Iris pigment epithelial cell (primary cell): ENCODE measurements at places on chromosomes 12 and 14.

GRCh38 chr14:38103542-38104225, 104.0 kb upstream of the SSTR1 start:
- no peak for DNase-seq

DNA sequence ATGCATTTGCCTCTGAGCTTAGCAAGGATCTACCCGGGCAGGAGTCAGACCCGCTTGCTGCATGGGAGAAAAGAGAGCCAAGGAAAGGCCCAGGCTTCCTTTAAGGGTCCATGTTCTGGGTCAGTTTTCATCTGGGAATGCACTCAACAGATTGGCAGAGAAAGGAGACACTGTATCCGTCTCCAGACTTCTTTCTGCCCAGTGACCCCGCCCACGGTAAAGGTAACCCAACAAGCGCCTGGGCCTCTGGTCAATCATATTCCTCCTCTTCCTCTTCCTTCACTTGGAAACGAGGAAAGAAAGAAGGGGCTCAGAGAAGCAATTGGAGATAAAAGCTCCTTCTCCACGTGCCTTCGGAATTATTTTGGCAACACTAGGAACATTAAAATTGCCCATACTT, 27.1 kb upstream of the TCP11L2 start:
- DNase-seq: no peak

DNA sequence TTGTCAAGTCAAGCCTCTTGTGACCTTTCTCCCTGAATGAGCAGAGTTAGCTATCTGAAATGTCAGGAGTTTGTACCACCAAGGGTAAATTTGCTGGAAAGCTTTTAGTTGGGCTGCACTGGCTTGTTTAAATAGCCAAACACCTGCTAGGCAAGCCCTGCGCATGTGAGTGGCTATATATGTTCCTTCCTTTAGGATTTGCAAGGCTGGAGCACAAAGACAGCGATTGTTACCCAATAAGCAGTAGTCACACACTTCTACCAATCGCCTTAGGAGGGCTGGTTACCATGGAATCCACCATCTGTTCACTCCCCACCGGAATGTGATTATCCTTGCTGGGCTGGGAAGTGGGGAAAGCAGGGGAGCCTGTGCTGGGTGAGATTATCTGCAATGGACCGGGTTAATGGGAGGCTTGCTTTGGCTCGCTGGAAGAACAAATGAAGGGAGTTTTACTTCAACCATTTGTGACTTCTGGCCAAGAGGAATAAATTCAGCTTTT, 102.5 kb downstream of the FGD4 start:
- peak; percentile 90 for DNase-seq

DNA sequence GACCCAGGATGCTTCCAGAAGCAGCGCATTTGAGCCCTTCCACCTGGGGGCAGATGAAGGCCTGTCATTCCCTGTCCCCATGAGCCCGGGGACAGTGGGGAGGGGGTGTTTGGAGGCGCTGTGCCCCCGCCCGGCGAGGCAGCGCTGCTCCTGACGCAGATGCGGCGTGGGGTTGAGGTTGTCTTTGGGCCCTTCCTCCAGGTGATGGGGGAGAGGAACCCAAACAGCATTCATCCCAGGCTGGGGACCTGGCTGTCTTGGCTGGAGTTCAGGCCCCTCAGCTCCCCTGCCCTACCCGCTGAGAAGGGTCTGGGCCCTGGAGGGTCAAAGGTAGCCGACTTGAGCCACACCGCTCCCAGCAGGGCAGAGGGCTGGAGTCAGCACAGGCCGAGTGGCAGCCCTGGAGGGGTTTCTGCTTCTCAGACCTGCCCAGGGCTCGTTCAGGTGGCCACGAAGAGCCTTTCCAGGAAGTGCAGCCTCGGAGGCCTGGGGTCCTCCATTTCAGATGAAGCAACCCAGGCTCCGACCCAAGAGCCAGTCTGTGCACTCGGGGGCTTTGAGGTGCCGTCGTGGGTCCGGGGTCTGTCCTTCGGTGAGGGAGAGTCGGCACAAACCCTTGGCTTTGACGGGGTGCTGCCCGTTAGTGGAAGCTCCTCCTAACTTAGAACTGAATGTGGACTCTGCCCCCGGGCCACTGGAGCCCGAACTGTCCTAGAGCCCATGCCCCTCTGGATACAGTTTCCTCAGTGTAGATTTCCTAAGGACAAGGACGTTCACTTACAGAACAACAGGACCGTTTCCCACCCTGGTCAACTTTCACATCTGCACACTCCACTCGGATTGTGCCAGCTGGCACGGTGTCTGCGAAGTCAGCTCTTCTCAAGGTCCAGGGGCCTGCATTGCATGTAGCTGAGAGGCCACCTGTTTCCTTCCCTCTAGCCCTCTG, 16.1 kb downstream of the ACADS start:
- DNase-seq: no peak

DNA sequence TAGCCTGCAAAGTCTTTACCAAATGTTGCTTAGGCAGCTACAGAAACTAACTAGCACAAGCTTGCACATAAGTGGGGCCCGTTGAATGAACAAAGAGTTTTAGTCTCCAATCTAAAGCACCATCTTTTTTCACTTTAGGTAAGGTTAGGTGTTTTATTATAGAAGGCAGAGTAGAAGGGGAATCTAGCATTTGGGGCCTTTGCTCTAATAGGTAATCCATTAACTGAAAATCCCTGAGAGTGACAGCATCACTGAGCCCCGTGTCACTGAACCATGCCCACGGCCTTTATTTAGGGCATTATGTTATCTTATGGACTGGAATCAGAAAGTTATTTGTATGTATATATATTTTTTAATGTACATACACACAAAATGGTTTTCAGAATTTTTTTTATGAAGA, 25.1 kb downstream of the CPNE8 start:
- DNase-seq: no peak

DNA sequence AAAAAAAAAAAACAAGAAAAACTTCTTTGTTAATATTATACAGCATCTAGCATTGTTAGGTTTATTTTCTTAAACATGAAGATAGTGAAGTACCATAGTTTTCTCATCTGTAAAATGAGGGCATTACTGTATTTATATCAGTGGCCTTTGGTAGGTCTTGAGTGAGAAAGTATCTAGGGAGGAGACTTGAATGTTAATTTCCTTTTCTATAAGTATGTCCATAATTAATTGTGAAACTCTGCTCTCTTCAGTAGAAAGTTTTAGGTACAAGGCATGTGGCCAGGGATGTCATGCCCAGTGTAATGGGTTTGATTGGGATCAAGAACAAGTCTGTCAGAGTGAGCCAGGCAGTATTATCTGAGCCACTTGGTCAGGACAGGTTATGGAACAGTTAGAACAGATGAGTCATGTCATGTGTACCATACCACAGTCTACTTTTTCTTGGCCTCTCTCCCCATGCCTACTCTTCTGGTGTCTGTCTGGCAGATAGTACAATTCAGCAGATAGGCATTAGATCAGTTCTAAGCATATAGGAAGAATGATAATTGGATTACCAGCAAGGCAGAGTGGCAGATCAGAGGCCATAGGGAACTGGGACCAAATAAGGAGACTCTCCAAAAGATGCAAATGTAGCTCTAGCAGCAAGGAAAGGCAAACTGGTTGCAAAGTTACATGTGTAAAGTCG, 30.4 kb downstream of the FBXO34 start:
- peak; percentile 80 for DNase-seq

- DNase-seq: peak; percentile 90
Observed at GRCh38 chr14:32430326-32430725, 101.2 kb downstream of the AKAP6 start.

- peak; percentile 68 for DNase-seq
Observed at GRCh38 chr12:78229591-78230101, 399.0 kb downstream of the NAV3 start.

- DNase-seq: no peak
Observed at GRCh38 chr12:112381406-112381882, 787 bp downstream of the HECTD4 start.

DNA sequence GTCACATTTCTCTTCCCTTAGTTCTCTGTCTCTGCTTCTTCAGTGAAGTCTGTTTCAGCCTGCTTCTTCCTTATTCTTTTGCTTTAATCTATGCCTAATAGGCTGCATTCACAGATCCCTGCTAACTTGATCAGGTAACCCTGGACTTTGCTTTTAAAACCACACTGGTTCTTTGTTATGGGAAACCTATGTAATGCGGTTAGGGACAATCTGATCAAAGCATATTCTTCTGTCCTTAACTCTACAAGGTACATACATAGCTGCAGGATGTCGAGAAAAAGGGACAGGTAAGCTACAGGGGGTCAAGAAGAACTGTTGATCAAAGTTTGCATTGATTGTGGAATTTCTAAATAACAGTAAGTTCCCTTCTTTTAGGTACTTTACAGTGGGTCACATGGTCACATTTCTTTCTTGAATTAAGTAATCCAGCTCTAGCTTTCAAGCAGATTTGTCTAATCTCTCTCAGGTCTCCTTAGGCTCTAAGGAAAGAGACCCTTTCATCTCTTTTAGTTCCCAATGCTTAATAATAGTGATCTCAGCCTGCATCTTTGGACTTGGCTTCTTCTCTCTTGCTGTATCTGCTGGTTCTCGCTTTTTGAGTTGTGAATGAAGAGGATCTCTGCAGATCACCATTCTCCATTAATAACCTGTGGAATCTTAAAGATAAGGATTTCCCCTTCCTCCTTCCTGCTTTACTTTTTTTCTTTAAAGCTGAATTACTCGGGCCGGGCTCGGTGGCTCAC, 3.8 kb downstream of the COPZ1 start:
- DNase-seq: no peak

DNA sequence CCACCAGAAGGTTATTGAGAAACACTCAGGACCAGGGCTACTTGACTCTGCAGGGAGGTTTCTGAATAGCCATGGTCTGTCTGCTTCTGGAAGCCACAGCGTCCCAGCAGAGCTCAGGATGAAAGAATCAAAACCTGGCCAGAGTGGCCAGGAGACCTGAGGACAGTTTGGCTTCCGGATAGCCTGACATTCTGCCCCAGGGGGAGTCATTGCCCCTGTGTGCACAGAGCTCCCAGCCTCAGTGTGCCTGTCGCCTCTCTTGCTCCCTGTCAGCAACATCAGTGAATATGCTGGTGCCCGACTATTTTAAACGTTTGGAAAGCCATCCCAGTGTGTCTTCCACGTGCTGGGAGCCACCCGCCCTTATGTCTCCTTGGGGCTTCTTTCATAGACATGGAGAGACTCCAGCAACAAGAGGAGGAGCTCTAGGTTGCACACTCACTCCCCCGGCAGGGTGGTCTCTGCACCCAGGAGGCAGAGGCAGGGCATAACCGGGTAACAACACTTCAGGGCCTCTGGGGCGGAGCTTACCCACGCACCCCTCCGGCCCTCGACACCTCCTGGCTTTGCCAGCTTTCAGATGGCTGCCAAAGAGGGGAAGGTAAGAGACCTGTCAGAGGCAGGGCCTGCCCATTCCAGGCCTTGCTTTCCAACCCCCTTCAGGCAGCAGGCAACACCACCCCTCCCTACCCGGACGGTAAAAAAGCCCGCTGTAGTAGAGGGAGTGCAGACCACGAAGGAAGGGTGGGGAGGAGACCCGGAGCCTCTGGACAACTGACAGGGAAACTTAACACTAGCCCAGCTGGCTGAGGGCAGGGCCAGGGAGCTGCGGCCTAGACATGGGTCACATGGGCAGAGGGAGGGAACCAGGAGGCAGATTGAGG, 19.0 kb upstream of the SLC6A12 start:
- DNase-seq: no peak

GRCh38 chr12:40207551-40207950, 17.2 kb upstream of the LRRK2 start:
- DNase-seq: no peak

DNA sequence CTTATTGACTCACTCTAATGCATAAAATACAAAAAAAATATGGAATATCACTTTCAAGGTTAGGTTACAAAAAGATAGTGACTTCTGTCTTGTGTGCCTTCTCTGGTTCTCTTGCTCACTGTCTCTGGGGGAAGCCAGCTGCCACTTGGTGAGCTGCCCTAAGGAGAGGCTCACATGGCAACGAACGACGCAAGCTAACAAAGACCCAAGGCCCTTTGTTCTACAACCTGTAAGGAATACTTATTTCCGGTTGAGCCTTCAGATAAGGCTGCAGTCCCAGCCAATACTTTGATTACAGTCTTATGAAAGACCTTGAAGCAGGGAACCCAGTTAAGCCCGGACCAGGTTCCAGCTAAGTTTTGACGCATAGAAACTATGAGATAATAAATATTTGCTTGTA, 242.4 kb upstream of the TBX3 start:
- DNase-seq: no peak

- no peak for DNase-seq
Observed at GRCh38 chr14:34605461-34605860, 24.5 kb downstream of the SNX6 start.

DNA sequence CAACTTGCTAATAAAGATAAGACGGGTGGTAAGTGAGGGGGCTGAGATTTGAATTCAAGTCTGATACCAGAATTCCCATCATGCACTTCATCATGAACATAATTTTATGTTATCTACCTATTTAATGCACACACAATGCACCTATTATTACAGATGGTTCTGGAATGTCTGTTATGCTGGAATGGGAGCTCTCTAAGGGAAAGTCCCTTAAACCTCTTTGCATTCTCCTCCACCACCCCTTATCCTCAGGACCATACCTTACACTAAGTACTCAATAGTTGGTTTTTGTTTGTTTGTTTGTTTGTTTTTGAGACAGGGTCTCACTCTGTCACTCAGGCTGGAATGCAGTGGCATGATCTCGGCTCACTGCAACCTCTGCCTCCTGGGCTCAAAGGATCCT, 7.0 kb upstream of the MSI1 start:
- DNase-seq: no peak

DNA sequence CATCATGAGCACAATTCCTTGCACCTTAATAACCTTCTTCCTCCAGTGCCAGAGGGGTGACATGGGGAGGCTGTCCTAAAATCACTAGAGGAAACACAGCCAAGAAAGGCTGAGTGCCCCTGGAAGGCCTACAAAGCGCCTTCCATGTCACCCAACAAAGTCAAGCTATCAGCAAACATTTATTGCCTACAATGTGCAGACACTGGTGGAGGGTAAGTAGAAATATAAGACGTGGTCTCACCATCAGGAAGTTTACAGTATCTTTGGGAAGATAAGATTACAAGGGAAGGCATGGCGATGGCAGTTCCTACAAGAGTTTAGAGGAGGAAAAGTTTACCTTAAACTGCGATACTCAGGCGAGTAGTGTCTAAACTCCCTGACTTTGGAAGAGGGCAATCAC, 27.9 kb downstream of the DMAC2L start:
- no peak for DNase-seq

DNA sequence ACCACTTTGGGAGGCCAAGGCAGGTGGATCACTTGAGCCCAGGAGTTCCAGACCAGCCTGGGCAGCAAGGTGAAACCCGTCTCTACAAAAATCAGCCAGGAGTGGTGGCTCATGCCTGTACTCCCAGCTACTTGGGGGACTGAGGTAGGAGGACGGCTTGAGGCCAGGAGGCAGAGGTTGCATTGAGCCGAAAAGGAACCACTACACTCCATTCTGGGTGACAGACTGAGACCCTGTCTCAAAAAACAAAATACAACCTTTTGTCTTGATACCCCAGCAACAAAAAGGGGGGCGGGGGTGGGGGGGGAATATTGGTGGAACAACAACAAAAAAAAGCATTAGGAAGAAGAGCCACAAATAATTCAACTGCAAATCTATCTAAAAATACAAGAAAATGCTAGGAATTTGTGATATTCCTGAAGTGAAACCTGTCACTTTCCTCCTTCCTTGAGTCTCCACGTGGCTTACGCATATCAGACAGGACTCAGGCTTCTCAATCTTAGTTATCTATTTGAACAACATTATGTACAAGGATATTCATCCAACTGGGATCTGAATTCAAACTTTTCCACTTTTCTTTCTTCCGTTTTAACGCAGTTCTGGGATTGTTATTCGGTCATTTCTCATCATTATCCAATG, 1.3 kb downstream of the R3HDM2 start:
- DNase-seq: peak; percentile 22
